Activated CD8-positive, alpha-beta memory T cell treated with anti-CD3 and anti-CD28 coated beads, Interleukin-2, amount 10 ng/mL, durations not matched to agents 7 days and 5 days (primary cell): ENCODE measurements at places on chromosomes 11 and 22.

DNA sequence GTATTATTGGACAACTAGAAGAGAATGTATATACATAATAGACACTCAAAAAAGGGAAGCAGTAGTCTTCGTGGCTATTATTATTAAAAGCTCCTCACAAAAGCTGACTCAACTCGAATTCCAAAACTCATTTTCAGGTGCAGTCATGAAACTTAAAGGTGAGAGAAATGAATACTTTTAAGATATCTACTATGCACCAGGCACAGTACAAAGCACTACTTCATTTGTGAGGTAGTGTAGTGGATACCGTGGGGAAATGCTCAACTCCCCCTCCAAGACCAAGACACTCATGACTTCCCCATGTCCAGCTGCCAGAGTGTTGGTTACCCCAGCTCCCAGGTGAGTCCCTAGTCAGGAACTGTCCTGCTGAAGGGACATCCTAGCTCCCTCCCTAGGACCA is 2.1 kb downstream of the SYN3 start:
- no peaks in the 10 kb centered on the region for H3K36me3 ChIP-seq
- no peak for DNase-seq
- H3K4me3 ChIP-seq, result no peak overlapping the region
- no peak overlapping the region for H3K27ac ChIP-seq
- no peaks in the 10 kb centered on the region for H3K4me1 ChIP-seq

DNA sequence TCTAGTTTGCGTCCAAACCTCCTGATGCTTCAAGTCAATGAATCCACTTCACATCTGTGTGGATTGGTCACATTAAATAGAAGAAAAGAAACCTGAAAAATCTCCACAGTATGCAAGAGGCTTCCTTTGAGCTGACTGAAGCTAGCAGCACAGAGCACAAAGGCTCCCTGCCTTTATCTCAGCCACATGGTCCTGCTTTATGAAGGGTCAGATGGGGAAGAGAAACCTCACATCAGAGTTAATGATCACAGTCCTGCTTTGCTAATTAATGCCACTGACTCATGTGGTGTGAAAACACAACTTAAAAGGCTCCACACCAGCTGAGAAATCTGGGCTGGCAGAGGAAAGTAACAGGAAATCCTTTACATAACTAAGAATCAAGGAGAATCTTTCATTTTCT is 1291.0 kb downstream of the LRRC4C start:
- no peaks in the 10 kb centered on the region for H3K27me3 ChIP-seq
- H3K36me3 ChIP-seq, result no peaks in the 10 kb centered on the region
- H3K27ac ChIP-seq, result no peak overlapping the region
- DNase-seq, result no peak
- no peak overlapping the region for H3K4me3 ChIP-seq

DNA sequence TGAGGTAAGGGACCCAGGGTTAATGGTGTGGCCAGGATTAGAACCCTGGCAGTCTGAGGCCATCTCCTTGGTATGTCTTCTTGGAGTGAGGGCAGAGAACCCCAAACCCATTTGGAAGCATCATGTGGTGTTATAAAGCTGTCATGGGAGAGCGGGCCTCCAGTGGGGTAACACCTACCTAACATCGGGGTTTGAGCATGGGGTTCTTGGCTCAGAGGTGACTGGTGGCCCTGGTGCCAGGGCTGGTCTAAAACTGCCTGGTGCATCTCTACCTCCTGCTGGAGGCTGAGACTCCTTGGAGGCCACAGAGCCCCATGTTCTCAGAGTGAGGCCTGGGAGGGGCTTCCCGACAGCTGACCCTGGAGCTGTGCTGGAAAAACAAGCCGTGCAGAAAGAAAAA is 4.5 kb downstream of the PRDM11 start:
- H3K36me3 ChIP-seq, result no peaks in the 10 kb centered on the region
- H3K27ac ChIP-seq, result no peak overlapping the region
- H3K4me3 ChIP-seq, result no peak overlapping the region

- H3K27ac ChIP-seq, result no peak overlapping the region
- peaks cover 77% of the 10 kb centered on the region for H3K27me3 ChIP-seq
- H3K4me1 ChIP-seq, result peaks cover 22% of the 10 kb centered on the region
- no peak overlapping the region for H3K4me3 ChIP-seq
These were observed 12.0 kb upstream of the APOL4 start for GRCh38 chr22:36213586-36213985.
